ENCODE measurements at places on chromosomes 12 and 14. TPM values are rescaled to one million over a fixed set of nuclear protein-coding genes. Genes with fewer than 3 reads are reported as not detected.

The NPAS3 gene
- polyA plus RNA-seq: 8.7 TPM

The CYP27B1 gene
- polyA plus RNA-seq: 2.0 TPM

The CRACR2A gene
- 2.0 TPM for polyA plus RNA-seq

The TPH2 gene
- 0.10 TPM for polyA plus RNA-seq

The TRIM9 gene
- 2.8 TPM for polyA plus RNA-seq

The SAMD15 gene
- 12.7 TPM for polyA plus RNA-seq

The MAP1LC3B2 gene
- polyA plus RNA-seq: 10.4 TPM

The PRIMA1 gene
- polyA plus RNA-seq: 1.5 TPM

The LBHD2 gene
- not detected for polyA plus RNA-seq

The TBX3 gene
- 78.6 TPM for polyA plus RNA-seq

DNA sequence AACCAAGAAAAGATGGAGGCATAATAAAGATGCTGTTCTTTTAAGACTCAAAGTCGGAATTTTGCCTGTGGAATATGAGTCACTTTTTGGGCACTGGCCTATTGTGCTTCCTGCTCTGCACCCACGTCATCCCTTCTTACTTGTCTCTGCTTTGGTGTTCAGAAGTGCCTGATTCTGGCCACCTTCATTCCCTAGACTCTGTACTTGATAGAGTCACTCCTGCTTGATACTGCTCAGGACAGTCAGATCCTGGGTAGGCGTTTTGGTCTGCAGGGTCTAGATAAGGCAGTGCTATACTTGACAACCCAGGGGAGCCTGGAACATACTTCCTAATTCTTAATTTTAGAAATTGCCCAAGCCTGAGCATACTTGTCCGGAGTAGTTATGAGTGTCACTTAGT, 1.9 kb downstream of the LRRK2 start:
- no peak for DNase-seq

GRCh38 chr14:99884834-99885648, 91.8 kb downstream of the EML1 start:
- DNase-seq: peak; percentile 69

DNA sequence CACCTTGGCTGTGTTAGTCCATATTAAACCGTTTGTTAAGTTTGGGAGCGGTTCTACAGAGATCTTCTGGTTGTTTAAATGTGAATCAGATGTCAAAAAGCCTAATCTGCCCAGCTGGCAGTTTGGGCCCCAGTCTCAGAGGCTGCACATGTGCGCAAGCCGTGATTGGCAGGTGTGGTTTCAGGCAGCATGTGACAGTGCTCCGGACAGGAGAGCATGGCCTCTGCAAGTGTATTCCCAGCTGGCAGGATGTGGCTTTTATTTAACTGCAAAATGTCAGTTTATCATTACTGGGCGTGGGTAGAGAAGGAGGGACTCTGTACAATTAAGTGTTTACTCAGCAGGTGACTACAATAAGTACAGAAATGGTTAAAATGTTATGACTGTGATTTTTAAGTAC, 77.5 kb downstream of the PELI2 start:
- DNase-seq: no peak

DNA sequence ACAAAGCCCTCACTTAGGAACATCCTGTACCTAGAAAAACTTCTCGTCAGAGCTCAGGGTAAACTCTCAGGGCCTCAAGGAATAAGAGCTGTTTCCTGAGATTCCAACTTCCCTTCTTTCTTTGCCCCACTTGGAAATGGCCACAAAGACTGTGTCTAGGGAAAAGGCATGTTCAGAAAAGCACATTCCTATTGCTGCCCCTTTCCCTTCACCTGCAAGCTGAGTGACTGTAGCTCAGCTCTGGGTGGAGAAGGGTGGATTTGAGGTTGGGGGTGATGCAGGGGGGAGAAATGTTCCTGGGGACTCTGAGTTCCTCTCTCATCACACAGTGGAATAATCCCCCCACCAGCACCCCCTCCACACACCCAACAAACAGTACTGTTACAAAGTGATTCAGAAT, 6.8 kb downstream of the ENDOU start:
- no peak for DNase-seq

DNA sequence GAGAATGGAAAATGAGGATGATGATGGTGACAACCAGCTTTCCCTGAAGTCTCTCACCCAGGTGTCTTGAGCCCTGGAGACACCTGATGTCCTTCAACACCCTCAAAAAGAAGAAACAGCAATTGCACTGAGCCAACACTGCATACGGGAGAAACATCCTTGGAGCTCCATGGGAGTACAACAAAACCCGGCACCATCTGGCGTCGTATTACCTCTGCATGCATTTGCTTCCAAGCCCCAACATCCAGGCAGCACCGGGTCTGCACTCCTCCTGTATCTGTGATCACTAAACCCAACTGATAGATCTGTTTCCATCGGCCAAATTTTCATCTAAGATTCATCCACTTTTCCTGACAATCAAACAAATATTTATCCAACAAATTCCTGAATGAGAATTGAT, 249.9 kb downstream of the DPF3 start:
- no peak for DNase-seq

- no peak for DNase-seq
These were observed 670 bp upstream of the PSMA3 start for GRCh38 chr14:58243790-58244555.

- DNase-seq: no peak
These were observed 134.5 kb upstream of the MED13L start for GRCh38 chr12:116411977-116412376.

DNA sequence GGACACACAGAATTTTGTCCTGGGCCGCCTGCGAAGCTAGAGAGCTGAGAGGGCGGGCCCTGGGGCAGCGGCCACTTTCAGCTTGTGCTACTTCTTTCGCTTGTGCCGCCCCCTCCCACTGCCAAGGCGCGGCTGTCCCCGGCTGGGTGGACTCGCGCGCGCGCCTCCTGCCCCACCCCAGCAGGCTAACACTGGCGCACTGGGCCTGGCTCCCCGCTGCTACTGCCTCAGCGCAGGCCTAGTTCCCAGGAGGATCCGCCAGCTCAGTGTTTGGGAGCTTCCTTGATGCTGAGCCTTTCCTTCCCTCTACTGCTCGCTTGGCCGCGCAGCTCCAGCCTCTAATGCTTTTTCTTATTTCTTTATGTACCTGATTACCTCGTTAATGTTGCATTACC, 27.4 kb upstream of the METAP2 start:
- DNase-seq: peak; percentile 44

DNA sequence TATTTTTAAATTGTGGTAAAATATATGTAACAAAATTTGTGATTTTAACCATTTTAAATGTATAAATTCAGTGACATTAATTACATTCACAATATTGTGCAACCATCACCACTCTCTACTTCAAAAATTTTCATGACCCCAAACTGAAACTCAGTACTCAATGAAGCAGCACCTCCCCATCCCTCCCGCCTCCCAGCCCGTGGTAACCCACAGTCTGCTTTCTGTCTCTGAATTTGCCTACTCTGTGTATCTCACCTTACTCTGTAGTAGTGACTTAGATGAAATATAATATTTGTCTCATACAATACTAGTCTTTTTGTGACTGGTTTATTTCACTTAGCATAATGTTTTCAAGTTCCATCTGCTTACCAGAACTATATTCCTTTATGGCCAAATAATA, 36.2 kb downstream of the EML1 start:
- no peak for DNase-seq

- no peak for DNase-seq
These were observed 5.3 kb downstream of the STYK1 start for GRCh38 chr12:10668526-10668925.

GRCh38 chr14:104226421-104227383, 88.3 kb downstream of the KIF26A start:
- no peak for DNase-seq

DNA sequence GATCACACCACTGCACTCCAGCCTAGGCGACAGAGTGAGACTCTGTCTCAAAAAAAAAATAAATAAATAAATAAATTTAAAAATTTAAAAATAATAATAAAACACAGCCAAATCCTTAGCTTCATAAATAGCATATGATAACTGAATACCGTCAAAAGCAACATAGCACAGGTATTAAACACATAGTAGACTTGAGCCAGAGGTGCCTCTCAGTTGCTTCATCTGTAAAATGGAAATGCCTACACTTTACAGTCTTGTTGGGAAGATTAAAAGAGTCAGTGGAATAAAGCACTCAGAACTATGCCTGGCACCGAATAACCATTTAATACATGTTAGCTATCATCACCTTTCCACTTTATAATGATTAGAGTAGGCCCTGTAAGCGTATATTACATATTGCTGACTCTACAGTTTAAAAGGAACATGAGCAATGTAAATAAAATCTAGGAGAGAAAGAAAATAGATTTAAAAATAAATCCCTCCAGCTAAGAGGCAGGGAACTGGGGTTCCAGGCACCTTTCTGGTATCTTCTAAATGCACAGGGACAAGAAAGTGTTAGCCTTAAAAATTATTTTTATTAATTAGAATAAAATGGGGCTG, 7.8 kb upstream of the DCAF11 start:
- no peak for DNase-seq

DNA sequence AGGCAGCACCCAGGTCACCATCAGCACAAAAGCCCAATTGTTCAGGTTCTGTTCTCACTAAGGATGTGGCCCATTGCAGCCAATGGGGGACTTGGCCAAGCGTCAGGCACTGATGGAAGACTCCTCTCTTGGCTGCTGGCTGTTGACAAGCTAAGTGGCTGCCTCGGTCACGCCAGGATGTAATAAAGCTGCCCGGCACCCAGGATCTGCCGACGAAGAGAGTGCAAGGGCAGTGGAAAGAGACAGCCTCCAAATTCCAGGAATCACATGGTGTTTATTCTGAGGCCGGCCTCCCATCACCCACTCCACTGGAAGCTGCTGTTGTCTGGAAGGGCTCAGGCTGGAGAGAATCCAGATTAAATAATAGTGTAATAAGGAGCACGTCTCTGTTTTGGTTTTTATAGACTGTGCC, 451.8 kb upstream of the TBX3 start:
- peak; percentile 26 for DNase-seq

GRCh38 chr12:57479376-57480115, at the start of gene ARHGAP9:
TSS of gene ARHGAP9 (minus strand) at chr12:57479866. CDS start at chr12:57479406, 460 bp downstream.
- no peak for DNase-seq

DNA sequence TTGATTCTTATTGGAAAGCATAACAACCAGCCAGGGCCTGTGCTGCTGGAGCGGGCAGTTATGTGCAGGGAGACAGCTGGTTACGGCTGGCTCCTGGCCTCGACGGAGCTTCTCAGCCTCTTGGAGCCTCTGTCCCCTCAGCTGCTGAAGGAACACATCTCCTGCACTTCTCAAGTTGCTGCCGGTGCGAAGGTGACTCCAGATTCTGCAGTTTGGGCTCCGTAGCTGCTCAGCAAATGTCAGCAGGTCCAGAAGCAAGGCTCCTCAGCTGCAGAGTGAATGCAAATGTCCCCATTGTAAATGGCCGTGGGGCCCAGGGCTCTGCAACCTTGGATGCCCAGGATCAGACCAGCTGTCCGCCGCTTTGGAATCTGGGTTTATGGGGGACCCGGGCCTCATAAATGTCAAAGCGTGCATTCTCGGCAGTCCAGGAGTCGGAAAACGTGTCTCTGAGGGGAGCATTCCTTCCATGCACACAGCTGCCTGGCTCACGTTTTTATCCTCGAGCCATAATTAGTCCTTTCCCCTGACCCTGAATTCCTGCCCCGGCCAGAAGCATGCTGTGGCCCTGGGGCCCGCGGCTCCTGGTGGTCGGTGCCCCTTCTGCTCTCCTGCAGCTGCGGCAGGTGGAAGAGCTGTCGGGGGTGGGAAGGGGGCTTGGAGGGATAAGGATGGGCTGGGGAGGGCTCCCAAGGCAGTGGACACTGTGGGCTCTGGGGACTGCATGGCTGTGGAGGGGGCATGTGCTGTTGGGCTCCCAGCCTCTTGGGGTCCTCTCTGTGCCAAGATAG, 106.0 kb downstream of the KIF26A start:
- DNase-seq: no peak

- no peak for DNase-seq
These were observed 40.6 kb downstream of the LTBP2 start for GRCh38 chr14:74571441-74571841.

DNA sequence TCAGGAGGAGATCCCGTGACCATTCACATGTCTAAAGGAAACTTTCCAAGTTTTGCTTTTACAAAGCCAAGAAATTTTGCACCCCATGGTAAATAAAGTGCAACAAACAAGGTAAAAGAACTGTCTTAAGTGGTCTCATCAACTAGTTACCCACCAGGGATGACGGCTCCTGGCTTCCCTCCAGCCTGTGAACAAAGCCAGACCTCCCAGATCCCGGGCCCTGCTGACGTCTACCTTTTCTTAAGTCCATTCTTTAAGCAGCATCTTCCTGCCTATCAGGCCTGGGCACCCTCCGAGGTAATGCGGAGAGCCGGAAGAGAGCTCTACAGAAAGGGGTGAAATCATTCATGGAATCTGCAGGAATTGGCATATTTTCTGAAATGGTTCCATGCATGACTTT, 58.0 kb upstream of the DAAM1 start:
- DNase-seq: no peak

GRCh38 chr12:111443586-111443985, 37.9 kb downstream of the SH2B3 start:
- DNase-seq: no peak

DNA sequence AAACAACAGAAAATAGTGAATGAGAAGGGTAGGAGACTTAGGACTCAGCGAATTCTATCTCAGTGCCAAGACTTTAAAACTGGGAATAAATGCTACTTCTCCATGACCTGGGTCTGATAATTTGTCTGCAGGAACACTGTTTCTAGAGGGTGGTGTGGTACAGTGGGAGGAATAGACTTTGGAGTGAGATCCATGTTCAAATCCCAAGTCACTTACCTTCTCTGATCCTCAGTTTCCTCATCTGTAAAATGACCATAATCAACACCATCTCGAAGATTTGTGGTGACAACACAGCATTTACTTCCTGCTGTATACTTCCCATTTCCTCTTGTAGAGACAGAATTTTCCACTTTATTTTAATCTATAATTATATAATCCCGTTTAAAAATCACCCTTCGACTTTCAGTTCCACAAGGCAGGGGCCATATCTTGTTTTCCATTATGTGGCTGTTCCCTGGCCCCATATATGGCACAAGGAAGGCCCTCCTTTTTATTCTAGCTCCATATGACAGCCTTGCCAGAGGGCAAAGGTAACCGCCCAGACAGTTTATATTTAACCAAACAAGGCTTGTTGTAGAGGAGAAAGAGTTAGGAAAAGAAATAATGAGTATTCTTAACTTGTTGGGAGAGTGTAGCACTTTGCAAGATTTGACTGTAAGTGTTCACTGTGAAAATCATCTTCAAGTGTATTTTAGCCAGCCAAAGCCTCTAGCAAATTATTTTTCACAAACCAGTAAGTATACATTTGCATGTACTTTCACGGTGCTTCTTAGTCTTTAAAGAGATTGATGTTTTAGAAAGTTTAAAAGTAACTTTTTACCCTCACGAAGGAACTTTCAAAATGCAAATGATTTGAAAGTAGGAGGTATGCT, 243.1 kb downstream of the AKAP6 start:
- no peak for DNase-seq

DNA sequence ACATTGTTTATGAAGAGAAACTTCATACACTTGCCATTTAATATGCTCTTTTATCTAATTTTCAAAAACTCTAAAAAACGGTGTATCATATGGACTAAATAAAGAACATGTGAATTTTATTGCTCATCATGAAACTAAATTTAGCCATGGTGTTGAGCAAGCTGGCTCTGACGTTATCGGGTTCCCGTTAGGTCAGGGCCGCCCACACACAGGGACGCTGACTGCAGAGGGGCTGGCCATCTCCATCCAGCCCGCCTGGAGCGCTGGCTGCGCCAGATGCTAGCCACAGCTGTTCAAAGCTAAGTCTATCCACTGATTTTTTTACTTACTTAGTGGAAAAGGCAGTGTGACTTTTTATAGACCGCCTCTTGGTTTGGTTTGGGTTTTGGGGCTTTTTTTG, 36.5 kb upstream of the DYNC1H1 start:
- DNase-seq: peak; percentile 55

- no peak for DNase-seq
These were observed 7.1 kb downstream of the DTX1 start for GRCh38 chr12:113063396-113064350.

GRCh38 chr12:16763901-16764300, 157.9 kb upstream of the LMO3 start:
- no peak for DNase-seq

All from left kidney (tissue), 8 donors.